Stimulated activated CD4-positive, alpha-beta T cell treated with anti-CD3 and anti-CD28 coated beads, TNF-alpha, amount 100 ng/mL, for 24 hours (primary cell): ENCODE measurements at places on chromosomes 7 and 10.

DNA sequence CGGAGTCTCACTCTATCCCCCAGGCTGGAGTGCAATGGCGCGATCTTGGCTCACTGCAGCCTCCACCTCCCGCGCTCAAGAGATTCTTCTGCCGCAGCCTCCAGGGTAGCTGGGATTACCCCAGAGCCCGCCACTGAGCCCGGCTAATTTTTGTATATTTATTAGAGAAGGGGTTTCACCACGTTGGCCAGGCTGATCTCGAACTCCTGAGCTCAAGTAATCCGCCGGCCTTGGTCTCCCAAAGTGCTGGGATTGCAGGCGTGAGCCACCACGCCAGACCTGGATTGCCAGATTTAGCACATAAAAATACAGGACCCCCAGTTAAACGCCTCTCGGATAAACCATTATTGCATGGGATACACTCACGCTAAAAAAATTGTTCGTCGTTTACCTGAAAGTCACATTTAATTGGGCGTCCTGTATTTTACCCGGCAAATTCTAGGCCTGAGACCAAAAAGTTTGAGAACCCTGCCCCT, 375 bp upstream of the GATAD1 start:
- no peak for DNase-seq

- DNase-seq: no peak
These were observed 40.0 kb upstream of the RASGEF1A start for GRCh38 chr10:43306899-43307298.

DNA sequence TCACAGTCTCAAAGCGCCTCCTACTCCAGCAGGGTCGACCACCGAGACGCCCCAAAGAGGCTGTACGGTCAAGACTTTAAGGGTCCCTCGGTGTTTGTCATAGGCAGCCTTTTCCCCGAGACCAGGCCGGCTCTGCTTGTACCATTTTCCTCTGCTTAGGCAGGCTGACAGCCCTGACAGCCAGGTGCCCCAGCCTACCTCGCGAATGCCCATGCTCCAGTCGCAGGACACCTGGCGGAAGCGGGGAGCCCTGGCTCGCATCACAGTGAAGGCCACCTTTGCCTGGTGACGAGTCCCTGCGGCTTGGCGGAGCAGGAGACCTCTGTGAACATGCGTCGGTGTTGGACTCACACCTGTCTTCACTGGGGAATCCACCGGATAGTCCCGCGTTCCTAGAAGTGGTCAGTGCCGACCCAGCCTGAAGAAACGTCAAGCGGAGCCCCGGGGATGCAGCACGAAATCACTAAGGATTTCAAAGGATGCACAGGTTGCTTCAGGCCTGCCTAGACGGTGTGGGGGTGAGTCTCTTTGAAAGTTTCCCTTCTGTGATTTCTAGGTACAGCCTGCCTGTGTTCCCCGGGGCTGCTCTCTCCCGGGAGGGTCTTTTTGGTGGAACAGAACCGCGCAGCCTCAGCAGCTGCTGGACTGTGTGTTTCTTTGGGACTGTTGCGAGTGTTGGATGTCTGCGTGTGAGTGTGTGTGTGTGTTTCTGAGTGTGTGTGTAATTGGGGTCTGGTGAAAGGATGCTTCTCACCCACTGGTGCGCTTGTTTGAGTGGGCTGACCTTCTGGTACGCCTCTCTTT, 30.5 kb upstream of the ZNF273 start:
- DNase-seq: no peak

DNA sequence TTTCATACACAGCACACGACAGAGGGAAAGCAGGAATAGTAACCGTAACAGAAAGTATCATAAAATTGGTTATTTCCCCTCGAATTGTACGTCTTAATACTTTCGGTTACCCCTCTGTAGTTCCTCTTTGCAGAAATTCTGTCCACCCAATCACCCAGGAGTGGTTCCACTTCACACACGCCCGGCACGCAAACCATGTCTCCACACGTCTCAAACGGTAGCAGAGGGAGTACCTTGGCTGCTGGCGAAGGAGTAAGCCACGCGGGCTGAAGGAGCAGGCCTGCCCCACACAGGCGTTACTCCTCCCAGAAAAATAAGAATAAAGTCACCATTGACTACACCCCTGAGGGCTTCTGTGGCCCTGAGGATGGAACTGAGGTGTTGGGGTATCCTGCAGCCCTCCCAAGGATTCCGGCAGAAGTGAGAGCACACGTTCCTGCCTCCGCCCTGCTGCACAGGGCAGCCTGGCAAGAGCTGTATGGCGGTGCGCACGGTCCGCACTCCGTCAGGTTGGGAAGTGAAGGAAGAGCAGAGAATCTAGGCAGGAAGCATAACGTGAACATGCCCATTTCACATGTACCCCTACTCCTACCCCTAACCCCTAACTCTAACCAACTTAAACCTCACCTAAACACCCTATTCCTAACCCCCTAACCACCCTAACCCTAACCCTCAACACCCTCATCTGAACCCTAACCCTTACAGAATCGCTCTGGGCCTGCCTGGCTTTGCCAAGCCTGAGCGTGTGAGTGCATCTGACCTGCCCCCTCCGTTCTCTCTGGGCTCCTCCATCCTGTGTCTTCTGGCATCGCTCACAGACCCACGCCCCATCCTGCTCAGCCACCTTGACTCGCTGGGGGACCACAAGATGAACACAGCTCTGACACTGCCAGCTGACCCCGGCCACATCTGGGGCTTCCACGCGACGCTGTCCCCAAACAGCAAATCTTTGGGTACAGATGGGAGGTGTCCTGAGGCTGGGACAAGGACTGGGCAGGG, 18.2 kb downstream of the GPR146 start:
- no peak for DNase-seq

DNA sequence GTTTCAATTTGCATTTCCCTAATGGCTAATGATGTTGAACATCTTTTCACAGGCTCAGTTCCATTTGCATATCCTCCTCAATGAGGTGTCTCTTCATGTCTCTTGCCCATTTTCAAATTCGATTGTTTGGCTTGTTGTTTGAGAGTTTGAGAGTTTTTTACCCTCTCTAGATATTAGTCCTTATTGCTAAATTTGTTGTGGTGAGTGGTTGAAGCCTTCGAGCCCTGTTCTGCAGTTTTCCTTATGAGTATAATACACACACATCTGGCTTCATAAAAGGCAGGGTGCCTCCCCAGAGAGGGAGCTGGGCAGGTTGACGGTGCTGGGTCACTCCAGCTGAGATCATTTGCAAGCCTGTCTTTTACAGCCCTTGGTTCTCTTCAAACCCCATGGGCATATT, 65.1 kb downstream of the RGS10 start:
- no peak for DNase-seq

DNA sequence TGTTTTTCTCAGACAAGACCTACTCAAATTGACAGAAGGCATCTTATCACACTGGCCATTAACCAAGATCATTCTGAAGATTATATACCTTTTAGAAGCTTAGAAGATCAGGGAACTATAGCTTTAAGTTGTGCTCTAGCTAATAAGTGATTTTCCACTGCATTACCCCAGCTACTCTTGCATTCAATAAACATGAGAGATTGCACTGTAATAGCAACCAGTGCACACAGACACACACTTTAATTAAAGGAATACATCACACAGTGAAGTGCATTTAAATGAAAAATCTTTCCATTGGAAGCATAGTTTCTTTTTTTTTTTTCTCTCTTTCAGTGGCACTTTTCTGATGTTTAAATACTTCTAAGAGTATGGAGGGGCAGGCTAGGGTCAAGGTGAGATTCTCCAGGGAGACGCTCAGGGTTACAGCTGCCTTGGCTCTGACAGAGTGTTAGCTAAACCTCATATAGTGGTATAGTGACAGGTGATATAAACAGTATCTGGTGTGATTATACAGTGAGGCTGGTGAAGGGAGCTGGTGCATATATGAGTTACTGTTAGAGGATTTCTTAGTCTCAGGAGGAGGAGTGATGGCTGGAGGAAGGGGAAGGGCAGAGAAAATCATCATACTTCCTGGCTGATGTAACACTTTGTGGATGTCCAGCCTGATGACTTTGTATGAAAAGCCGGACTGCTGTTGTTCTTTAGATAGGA, 369.5 kb downstream of the SORCS3 start:
- no peak for DNase-seq
